ENCODE measurements at places on chromosomes 1 and 21.

GRCh38 chr1:234938924-234939323 is 189.7 kb downstream of the TOMM20 start:
- no peak for DNase-seq

DNA sequence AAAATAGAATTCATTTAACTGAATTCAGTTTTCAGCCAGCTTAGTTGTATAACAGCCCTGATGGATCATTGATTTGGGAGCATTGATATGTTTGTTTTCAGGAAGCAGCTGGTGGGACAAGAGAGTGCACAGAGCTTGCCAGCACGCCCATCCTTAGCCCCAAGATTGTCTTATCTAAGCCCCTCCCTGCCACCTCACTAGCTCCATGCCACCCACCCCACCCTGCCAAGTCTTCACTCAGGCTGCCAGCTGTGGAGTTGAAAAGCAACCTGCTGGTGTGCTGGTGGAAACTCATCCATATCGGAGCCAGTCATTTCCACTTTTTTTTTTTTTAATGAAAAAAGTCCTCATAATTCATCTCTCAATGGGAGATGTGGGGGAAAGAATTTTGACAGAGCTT is 11.8 kb downstream of the KIRREL1 start:
- no peak for DNase-seq

DNA sequence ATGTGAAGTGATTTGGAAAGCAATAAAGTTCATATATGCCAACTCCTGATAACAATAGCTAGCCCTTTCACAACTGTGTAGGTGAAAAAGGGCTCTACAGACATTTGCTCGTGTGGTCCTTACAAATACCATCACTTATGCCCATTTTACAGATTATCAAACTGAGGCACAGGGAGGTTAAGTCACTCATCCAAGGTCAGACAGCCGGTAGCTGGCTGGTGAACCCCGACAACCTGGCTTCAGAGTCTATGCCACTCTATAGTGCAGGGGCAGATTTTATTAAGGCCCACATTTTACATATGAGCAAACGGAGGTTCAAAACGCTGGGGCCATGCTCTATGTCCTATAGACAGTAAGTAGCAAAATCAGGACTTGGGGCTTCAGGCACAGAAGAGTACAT is 280.5 kb downstream of the RRAGC start:
- DNase-seq: no peak

GRCh38 chr1:229860926-229861325 is 206.1 kb upstream of the GALNT2 start:
- DNase-seq: no peak

DNA sequence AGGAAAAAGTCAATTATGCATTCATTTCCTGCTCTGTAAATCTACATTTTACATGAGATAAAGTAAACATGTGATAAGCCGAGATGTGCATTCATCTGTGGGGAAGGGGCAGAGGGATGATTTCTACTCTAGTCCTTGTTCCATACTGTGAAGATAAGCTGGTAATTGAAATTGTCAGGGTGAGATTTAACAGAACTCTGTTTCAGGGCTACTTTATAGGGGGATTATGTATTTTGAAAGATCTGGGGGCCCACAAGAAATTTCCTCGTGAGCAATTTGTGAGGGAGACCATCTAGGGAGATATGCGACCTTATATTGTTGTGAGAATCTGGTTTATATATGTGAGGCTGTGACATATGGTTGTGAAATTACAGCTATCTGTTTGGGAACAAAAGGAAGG is 73.1 kb upstream of the KCNK1 start:
- DNase-seq: no peak

DNA sequence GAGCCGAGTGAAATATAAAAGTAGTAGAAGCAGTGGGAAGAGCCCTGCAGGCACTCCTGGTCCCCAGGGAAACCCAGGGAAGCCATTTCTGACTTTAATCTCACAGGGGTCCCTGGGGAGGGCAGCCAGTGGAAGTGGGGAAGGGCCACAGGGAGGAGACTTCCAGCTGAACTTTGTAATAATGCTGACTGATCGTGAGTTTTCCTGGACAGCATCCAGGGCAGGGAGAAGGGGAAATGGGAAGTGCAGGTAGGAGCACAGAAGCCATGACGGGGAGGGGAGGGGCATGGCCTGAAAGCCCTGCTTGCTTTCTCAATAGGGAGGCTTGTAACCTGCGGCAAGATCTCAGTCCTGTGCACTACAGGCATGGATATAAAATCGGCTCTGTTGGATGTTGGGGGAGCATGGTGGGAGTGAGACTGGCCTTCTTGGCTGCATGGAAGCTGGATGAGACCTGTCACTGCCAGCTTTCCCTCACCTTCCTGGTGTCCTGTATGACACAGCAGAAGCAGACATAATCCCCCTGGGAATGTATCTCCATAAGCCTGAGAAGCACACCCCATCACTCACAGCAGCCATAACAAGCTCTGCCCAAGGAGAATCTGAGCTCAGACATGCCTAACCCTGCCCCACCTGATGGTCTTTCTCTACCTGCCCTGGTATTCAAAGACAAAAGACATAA is 15.1 kb upstream of the MX1 start:
- DNase-seq: no peak

- DNase-seq: no peak
Measured at GRCh38 chr1:204630132-204630905, 55.2 kb downstream of the LRRN2 start.

DNA sequence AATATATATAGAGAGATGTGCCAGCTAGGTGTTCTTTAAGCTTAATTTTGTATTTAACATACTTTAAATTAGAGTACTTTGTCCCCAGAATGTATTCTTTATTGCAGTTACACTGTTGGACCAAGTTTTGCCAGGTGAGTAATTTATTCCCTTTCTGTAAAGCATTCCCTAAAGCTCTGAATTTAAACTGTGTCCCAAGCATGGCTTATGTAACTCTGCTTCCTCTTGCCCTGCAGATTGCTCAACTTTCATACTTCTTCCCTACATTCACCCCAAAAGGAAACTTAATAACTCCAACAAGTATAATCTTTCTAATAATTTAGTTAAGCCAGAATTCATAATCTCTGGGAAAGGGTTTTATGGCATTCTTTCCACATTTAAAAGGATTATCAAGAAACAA is 5.6 kb downstream of the LYPLAL1 start:
- DNase-seq: no peak

DNA sequence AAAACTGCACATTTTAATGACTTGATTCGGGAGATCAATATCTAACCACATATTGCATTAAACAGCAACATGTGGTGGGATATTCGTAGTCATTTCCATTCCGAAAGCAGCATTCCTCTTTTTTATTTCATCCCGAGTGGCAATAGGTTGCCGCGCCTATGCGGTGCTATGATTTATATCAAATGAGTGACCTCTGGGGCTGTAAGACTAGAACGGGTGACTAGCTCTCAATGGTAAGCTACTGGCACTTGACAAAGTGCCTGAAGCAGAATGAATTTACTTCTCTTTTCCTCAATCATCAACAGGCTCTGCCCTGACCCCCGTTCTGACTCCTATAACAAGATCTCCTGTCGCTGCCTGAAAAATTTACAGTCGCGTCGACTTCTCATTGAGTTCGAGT is 162.3 kb downstream of the ZNF281 start:
- DNase-seq: no peak

- no peak for DNase-seq
Measured at GRCh38 chr1:6634371-6635052, 9.8 kb downstream of the THAP3 start.

DNA sequence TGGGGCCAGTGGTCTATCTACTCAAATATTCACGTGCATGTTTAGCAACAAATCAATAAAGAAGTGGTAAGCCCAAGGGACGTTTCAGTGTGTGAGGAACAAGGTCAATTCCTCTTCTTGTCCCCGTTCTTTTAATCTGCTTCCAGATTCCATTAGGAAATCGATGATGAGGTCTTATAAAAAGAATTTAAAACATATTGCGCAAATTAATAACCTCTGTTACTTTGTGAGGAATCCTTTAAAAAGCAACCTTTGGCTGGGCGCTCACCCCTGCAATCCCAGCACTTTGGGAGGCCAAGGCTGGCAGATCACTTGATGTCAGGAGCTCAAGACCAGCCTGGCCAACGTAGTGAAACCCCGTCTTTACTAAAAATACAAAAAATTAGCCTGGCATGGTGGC is 113.0 kb upstream of the TMPRSS2 start:
- no peak for DNase-seq

DNA sequence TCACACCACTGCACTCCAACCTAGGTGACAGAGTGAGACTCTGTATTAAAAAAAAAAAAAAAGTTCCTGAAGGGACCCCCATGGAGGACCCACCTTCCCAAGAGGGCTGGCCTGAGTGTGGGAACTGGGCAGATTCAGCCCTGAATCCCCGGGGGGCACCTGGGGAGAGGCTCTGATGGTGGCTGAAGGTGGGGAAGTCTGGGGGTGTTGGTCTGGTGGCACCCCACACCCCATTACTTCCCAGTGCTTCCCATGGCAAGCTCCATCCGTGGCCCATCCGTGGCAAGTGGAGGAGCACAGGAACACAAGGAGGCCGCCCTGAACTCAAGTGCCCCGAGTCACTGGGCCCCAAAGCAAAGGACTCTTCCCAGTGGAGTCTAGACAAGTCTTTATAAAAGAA is 778 bp upstream of the TNFRSF25 start:
- no peak for DNase-seq

GRCh38 chr1:234875953-234876855 is 252.4 kb downstream of the TOMM20 start:
- DNase-seq: no peak

DNA sequence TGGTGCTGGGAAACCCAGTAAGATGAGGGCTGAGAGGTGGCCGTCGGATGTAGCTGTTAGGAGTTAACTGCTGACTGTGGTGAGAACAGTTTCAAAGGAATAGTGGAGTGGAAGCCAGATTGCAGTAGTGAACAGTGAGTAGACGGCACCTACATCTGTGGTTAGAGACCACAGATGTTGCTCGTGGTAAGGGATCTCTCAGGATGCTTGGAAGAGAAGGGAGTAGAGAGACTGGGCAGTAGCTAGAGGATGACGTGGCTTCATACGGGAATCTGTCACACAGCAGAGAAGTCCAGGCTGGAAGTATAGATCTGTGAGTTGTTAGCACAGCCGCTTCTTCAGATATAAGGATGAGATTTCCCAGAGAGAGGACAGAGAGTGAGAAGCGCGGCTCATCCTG is 7.8 kb upstream of the ARTN start:
- DNase-seq: no peak

DNA sequence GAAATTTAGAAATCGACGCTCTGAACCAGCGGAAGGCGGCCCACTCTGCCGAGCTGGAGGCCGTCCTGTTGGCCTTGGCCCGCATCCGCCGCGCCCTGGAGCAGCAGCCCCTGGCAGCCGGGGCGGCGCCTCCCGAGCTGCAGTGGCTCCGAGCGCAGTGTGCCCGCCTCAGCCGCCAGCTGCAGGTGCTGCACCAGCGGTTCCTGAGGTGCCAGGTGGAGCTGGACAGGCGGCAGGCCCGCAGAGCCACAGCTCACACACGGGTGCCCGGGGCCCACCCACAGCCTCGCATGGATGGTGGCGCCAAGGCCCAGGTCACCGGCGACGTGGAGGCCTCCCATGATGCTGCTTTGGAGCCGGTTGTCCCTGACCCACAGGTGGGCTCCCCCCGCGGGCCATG is 47.0 kb upstream of the DIP2A start:
- DNase-seq: no peak

GRCh38 chr21:36966821-36967768 is 626 bp upstream of the HLCS start:
- no peak for DNase-seq

DNA sequence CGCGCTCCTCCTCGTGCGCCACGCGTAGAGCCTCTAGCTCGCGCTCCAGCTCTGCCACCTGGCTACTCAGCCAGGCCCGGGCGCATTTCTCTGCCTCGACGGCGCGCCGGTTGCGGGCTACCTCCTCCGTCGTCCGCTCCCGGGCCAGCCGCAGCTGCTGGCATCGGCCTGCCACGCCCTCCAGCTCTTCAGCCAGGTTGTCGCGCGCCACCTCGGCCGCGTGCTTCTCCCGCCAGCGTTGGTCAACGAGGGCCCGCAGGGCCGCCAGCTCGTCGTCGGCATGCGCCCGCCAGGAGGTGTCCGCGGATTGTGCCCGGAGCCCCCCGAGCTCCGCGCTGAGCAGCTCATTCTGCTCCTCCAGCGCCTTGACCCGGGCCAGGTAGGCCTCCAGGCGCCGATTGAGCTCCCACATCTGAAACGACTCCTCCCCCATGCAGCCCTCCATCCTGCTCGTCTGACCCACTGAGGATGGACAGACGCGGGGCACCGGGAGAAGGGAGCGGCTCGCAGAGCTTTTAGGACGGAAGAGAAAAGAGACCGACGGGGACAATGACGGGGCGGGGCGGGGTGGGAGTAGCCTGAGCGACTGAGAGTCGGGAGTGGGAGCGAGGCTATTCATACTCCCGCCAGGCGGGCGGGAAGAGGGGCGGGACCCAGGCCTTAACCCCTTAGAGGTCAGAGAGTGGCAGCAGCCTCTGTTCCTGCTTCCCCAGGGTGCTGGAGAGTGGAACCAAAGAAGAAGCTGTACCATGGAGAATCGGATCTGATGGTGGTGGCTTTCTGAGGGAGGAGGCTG is at the start of gene NES:
NES (minus strand) TSS at position 588 of the 796 bp plus-strand sequence; CDS start at position 445, 143 bp downstream.
- no peak for DNase-seq

- DNase-seq: no peak
Measured at GRCh38 chr1:22041505-22041904, 11.0 kb upstream of the CDC42 start.

GRCh38 chr1:42784547-42784945 is 245 bp upstream of the TMEM269 start:
- DNase-seq: no peak

DNA sequence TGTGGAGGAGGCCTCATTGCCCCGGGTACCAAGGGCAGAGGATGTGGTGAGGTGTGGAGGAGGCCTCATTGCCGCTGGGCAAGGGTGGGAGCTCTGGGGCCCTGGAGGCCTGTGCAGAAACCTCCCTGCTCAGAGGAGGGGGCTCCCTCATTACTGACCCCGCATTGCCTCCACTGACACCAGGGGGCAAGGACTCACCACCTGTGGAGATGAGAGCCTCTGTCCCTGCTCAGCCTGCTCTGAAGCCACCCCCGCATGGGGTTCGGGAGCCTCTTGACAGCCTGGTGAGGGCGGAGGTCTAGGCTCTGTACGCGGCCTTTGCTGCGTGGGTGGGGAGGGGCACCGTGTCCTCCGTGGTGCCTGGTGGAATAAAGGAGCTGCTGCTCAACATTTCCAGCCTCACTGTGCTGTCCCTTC is 95.0 kb upstream of the COL6A1 start:
- no peak for DNase-seq

Measured in AG04450 (cell line).